H1 (cell line): ENCODE measurements at places on chromosomes 16 and 17. TPM values are rescaled to one million over a fixed set of nuclear protein-coding genes. Genes with fewer than 3 reads are reported as not detected.

- no peak for DNase-seq
Measured at GRCh38 chr17:35890774-35891155, 10.6 kb upstream of the CCL5 start.

DNA sequence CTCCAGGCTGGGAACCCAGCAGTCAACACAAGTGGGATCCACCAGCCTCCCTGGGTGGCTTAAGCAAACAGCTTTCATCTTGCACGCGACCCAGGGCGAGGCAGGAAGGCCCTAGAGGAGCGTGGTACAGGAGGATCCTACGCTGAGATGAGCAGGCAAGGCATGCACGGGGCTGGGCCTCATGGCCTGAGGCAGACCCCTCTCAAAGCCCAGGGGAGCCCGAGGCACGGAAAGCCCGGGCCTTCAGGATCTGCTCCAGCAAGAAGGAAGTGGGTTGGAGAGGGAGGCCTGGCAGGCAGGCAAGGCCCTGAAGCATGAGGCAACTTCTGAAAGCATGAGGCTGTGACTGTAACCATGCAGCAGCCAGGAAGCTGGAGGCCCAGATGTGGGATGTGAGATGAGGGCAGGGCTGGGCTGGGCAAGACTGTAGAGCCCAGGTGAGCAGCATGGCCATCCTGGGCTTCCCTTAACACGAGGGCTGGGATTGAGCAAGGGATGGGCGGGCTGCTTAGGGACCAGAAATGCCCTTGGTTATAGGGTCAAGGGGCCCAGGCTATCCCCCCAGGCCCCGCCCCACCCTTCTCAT lies 338.7 kb downstream of the C16orf95 start:
- DNase-seq = no peak

GRCh38 chr17:65079489-65079900 lies 23.0 kb upstream of the GNA13 start:
- no peak for DNase-seq

DNA sequence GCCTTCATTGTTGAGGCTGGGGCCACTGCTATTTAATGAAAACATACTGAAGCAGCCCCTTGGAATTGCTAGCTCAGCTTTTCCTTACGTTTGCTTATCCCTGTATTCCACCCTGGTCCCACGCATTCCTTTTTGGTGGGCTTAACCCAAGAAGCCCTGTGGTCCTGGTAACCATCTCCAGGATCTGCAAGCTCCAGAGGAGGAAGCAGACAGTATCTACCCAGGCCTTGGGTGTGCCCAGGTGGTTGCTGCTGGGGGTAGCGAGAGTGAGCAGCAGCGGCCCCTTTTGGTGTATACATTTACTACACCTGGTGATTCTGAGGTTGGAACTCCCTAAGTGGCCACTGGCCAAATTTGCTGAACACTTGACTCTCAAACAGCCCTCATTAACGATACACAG lies 97.7 kb downstream of the CBLN1 start:
- DNase-seq = peak; percentile 7

DNA sequence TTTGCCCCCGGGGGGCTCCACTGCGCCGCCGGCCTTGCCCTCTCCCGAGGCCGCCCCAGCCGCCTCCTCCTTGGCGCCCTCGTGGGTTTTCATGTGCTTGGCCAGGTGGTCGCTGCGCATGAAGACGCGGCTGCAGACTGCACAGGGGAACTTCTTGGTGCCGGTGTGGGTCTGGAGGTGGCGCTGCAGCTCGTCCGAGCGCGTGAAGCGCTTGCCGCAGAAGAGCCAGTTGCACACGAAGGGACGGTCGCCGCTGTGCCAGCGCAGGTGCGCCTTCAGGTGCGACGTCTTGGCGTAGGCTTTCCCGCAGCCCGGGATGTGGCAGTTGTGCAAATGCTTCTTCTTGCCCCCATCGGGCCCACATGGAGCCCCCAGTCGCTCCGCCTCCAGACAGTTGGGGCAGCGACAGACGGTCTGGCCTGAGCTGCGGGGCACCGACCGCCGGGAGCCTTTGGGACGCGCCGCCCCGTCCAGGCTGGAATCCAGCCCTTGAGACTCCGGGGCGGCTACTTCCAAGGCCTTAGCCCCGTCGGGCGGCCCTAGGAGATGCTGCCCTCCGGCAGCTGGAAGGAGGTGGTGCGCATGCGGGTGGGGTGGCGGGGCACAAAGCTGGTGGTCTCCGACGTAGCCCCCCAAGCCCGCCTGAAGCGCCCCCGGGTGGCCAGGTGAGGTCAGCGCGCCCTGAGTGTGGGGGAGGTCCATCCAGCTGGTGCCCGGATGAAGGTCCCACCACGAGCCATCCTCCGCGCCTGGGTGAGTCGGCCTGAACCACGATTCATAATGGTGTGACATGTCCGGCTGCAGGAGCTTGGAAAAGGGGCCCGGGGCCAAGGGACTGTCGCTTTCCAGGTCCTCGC lies 3.4 kb downstream of the SP6 start:
- DNase-seq = peak; percentile 91

CD300E gene
- total RNA-seq = not detected in 2 replicates

ARHGDIG gene
- 1.2 and 2.8 TPM in 2 replicates for total RNA-seq
